ENCODE measurements at places on chromosomes 5 and 9.

DNA sequence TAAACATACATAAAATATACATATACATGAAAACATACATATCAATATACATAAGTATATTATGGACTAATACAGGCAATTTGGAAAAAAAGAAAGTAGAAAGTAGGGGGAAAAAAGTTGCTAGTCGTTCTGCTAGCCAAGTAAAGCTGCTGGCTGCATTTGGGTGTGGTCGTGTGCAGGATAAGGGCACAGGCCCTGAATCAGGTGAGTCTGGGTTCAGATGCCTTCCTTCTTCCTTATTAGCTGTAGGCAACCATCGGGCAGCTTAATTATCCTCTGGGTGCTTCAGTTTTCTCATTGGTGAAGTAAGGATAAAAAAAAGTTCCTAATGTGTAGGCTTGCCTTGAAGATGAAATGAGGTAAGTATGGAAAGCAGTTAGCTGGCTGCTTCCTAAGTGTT lies 59.2 kb upstream of the SPRY4 start:
- DNase-seq = no peak

DNA sequence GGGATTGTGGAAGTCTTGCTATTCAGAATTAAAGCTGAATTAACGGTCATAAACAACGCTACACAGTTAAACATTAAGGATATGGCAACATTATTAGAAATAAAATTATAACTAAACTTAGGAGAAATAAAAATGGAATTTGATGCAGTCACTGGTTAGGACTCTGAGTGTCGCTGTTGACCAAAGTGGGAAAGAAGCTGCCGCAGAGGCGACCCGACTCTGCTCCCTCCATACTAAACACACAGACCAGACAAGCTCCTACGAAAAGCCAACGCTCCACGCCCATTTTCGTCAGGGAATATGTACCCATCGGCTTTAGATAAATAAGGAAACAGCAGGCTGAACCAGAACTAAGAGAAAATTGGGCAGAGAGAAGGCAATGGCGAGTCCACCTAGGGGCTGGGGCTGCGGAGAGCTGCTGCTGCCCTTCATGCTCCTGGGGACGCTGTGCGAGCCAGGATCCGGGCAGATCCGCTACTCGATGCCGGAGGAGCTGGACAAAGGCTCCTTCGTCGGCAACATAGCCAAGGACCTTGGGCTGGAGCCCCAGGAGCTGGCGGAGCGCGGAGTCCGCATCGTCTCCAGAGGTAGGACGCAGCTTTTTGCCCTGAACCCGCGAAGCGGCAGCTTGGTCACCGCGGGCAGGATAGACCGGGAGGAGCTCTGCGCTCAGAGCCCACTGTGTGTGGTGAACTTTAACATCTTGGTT lies at the start of gene PCDHGA5:
Gene PCDHGA5 (plus strand): TSS at position 211 of the 709 bp plus-strand sequence. CDS start 169 bp downstream, at position 380.
- DNase-seq = no peak

DNA sequence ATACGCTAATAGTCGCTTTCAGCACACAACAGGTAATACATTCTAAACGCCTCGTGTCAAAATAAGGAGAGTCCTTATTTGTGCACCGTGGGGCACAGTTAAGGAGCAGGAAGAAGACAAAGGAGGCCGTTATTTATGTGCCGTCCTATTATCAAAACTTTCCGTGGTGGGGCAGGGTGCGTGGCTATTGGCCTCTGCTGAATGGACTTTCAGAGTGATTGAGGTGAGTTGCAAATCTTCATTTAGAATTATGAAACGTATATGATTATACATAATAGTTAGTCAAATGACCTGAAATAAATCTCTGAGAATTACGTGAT lies 833 bp downstream of the C5orf24 start:
- DNase-seq = peak; percentile 20

DNA sequence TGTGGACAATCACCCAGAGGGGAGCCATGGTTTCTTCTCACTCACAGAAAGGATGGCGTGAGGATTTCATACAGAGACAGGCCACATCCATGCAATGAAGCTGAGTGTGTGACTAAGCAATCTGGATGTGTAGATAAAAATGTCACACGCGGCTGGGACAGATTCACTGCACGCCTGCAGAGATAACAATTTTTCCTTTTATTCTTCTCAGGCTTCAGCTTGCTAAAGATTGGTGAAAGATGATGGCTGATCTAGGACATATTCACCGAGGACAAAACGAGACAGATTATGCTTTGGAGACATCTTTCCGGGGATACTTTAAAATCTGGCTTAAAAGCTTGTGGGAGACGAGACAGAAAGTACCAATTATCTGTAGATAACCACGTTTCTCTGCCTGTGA lies 313.9 kb upstream of the TRPC7 start:
- no peak for DNase-seq

- no peak for DNase-seq
These were observed 2258.8 kb upstream of the WWC1 start for GRCh38 chr5:166032601-166033000.

- no peak for DNase-seq
These were observed 26.6 kb upstream of the LRRTM2 start for GRCh38 chr5:138901716-138902115.

GRCh38 chr9:109115931-109116526 lies 3.7 kb downstream of the TMEM245 start:
- no peak for DNase-seq

DNA sequence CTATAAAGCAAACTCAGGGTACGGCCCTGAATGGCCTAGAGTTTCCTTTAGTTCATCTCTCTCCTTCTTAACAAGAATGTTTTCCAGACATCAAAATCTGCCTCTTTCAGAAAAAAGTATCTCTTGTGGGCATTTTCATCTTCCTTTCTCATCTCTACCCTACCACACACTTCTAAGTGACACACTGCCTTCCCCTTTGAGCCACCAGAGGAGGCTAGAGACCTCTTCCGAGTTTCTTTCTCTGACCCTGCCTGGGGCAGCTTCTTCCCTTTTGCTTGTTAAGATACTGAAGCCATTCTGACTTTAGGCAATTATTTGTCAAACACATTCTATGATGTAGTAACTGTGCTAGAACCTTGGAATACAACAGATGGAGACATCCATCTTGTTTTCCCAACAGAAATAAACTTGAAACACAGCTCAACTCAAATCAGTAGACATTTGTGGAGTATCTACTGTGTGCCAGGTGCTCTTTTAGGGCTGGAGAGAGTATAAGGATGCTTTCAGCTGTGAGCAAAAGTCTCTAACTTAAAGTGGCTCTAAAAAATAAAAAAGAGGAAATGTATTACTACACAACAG lies 8.6 kb upstream of the SV2C start:
- no peak for DNase-seq

DNA sequence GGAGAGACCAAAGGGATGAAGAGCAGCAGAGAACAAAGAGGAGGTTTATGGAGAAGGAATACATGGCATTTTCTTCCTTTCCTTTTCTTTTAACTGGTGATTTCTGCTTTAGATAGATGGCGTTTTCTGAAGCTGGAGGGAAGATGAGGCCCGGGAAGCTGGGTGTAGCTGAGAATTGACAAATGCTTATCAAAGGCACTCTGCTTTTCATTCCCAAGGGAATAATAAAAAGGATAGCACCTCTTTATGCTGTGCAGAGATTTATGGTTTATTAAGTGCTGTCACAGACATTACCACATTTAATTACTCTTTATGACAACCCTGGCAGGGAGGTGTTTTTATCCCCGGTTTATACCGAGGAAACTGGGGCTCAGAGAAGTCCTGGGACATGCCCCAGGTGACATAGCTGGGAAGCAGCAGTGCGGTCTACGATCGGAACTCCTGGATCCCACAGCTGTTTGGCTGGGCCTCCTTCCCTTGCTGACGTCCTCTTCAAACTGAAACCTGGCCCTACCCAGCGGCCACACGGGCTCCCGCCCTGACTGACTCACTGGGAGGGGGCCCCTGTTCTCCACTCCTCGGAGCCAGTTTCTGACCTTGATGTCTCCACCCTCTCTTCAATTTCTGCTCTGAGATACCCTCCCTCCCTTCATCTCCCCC lies 8.2 kb upstream of the EPB41L4B start:
- DNase-seq = no peak

DNA sequence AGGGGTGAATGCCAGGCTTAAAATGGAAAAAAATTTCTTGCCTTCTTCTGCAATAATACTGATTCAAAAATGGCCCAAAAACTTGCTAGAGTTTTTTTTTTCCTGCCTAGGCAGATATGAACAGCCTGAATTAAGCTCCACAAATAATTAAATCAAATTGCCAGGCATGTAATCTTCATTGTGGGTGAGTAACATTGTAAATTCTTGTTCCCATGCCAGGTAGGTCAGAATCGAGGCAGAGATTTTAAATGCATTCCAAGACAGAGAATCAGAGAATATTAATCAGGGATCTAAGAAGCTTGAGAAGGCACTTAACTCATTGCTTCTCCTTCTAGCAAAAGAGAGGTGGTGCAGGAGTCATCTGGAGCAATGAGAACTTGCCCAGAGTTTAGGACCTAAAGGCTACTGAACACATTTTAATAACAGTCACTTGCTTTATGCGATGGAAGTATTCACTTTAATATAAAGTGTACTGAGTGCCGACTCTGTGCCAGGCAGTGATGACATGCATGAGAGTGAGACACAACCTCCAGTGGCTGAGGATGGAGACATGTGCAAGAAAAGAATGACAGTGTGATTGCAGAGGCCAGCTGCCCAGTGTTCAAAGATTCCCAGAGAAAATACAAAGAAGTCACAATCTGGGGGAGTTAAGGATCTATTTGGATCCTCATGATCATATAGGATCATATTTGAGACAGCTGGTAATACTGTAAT lies 102.3 kb downstream of the APBA1 start:
- DNase-seq = no peak

DNA sequence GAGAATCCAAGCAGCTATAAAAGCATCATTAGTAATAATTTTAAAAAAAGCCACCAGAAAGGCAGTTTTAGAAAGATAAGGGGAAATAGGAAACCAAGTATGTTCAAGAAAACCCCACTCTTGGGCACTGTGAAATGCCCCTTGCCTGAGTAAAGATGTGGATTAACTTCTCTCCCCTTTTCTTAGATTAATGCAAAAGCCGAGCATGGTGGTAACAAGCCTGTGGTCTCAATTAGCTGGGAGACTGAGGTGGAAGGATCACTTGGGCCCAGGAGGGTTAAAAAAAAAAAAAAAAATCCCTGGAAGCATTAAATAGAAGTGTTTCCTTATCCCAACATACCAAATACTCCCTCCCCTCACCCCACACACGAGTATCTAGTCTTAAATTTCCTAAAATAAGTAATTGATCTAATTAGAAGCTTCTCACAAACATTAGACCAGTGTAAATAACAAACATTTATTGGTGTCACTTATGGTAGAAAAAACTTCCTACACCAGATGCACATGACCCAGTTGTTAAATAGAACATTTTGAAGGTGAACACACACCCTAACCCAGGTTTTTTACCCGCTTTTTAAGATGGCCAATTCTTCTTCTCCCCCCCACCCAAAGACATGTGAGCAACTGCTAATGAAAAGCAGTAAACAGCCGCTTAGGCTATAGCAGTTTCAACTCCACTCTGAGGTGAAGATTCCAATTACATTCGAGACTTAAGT lies 5.2 kb downstream of the HSPA5 start:
- DNase-seq = no peak

GRCh38 chr9:134917431-134918373 lies at the start of gene FCN1:
Gene FCN1 (minus strand): TSS chr9:134917912. CDS start chr9:134917871, 41 bp downstream.
- no peak for DNase-seq

GRCh38 chr9:114170771-114171461 lies 15.6 kb downstream of the COL27A1 start:
- no peak for DNase-seq

- DNase-seq = no peak
These were observed 12.6 kb upstream of the TCF7 start for GRCh38 chr5:134101686-134102439.

- DNase-seq = no peak
These were observed 38.9 kb upstream of the FAM174A start for GRCh38 chr5:100496296-100496695.

- DNase-seq = no peak
These were observed 550 bp downstream of the CORO2A start for GRCh38 chr9:98191671-98192502.

GRCh38 chr5:59058969-59059687 lies 476.3 kb downstream of the RAB3C start:
- DNase-seq = no peak

DNA sequence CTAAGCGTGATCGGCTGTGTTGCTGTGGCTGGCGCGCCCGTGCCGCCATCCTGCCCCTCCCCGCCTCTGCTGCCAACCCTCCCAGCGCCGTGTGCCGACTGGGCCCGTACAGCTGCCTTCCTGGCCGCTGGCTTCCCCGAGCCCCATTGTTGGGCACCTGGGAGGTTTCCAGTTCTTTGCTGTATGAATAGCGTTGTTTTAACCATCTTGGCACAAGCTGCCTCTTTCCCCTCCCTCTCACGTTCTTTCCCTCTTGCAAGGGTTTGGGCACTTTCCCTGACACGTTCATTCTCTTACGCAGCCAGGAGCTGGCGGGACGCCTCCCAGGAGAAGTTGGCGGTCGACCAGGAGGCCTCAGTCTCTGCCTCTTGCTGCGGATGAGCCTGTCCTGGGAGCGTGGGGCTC lies 43.1 kb upstream of the RXRA start:
- no peak for DNase-seq

- no peak for DNase-seq
These were observed 1682.4 kb downstream of the MAT2B start for GRCh38 chr5:165187815-165188214.

DNA sequence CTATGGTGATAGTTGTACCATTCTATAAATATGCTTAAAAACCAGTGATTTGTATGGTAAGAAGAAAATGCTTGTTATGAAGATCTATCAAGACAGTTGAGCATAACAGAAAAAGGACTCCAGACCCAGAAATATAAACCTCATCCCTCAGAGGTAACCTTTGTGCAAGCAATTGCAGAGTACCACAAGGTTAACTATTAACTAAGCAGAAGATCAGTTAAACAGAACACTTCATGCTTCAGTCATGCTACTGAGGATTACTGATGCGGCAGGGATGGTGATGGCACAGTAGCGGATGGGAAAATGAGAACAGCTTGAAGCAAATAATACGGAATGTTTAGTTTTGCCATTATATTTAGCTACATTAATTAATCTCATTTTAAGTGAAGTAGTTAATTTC lies 45.5 kb downstream of the IARS1 start:
- no peak for DNase-seq

DNA sequence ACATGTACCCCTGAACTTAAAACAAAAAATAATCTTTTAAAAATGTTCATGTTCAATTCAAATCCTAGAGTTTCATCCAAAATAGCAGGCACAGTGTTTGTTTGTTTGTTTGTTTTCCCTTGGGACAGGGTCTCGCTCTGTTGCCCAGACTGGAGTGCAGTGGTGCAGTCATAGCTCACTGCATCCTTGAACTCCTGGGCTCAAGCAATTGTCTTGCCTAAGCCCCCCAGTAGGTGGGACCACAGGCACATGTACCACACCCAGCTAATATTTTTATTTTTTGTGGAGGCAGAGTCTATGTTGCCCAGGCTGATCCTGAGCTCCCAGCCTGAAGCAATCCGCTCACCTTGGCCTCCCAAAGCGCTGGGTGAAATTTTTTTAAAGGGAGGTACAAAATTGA lies 5.0 kb upstream of the POLR1E start:
- no peak for DNase-seq
